ENCODE measurements at places on chromosomes 2 and 18. TPM values are rescaled to one million over a fixed set of nuclear protein-coding genes. Genes with fewer than 3 reads are reported as not detected.

PAIP2B gene
- 5.2 TPM for total RNA-seq

FAM124B gene
- total RNA-seq, result 0.72 TPM

EIF2AK3 gene
- 33.3 TPM for total RNA-seq

GREB1 gene
- total RNA-seq, result 13.9 TPM

TBR1 gene
- total RNA-seq, result not detected

IL1R1 gene
- 17.5 TPM for total RNA-seq

STAT4 gene
- 21.4 TPM for total RNA-seq

ZFAND2B gene
- total RNA-seq, result 29.5 TPM

DNA sequence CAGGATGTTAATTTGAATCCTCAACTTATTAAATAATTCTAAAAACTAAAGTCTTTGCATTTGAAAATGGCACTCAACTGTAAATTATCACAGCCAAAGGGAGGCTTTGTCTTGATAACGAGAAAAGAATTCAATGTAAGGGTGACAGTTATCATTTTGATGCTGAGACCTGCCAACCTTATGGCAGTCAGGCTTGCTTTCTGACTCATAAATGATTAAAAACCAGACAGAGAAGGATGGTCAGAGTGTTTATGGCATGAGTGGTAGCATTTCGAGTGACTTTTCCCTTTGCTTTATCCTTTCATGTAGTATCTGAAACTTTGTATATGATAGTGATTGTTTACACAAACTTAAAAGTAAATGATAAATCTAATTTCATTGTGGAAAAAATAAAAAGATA is 53.9 kb upstream of the EPC2 start:
- no peaks in the 10 kb centered on the region for H3K36me3 ChIP-seq
- DNase-seq, result no peak
- H3K4me3 ChIP-seq, result no peak overlapping the region
- no peaks in the 10 kb centered on the region for H3K4me1 ChIP-seq
- no peak overlapping the region for H3K27ac ChIP-seq

DNA sequence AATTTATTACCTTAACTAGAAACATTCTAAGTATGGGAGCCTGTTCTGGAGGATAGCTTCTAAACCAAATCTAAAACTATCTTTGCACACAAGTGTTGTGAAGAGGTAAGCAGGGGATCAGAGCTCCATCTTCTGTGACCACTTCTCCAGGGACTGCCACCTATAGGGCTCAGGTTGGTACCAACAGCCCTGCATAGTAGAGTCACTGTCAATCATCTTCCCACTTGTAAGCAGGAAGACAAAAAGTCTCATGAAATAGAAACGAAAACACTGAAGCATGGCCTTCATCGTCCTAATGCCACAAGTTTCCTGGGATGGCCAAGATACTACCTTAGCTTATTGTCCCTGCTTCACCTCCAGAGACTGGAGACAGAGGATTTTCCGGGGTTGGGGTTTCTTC is 43.8 kb downstream of the KANSL3 start:
- H3K27me3 ChIP-seq, result no peaks in the 10 kb centered on the region
- no peaks in the 10 kb centered on the region for H3K4me1 ChIP-seq
- peaks cover 76% of the 10 kb centered on the region for H3K36me3 ChIP-seq
- no peak overlapping the region for H3K27ac ChIP-seq
- H3K4me3 ChIP-seq, result no peak overlapping the region

- no peak for DNase-seq
- H3K27ac ChIP-seq, result no peak overlapping the region
- no peaks in the 10 kb centered on the region for H3K27me3 ChIP-seq
- H3K36me3 ChIP-seq, result no peaks in the 10 kb centered on the region
- H3K4me3 ChIP-seq, result no peak overlapping the region
These were observed 23.2 kb upstream of the GORASP2 start for GRCh38 chr2:170905864-170906263.

- no peaks in the 10 kb centered on the region for H3K27me3 ChIP-seq
- H3K27ac ChIP-seq, result no peak overlapping the region
- H3K4me1 ChIP-seq, result no peaks in the 10 kb centered on the region
- no peak overlapping the region for H3K4me3 ChIP-seq
- H3K36me3 ChIP-seq, result no peaks in the 10 kb centered on the region
- peak; percentile 14 for DNase-seq
These were observed 483.0 kb upstream of the FSIP2 start for GRCh38 chr2:185255566-185255965.

GRCh38 chr2:173145454-173145853 is 69.8 kb downstream of the MAP3K20 start:
- no peaks in the 10 kb centered on the region for H3K36me3 ChIP-seq
- peaks cover 18% of the 10 kb centered on the region for H3K4me1 ChIP-seq
- H3K4me3 ChIP-seq, result no peak overlapping the region

- H3K4me3 ChIP-seq, result no peak overlapping the region
- no peak for DNase-seq
- no peaks in the 10 kb centered on the region for H3K4me1 ChIP-seq
These were observed 173.0 kb downstream of the DDX1 start for GRCh38 chr2:15764683-15765011.

GRCh38 chr2:174764280-174765255 is at the start of gene CHRNA1:
Gene CHRNA1, minus strand, starts transcription at chr2:174764472. Its CDS starts 78 bp downstream, at chr2:174764394.
- H3K4me3 ChIP-seq, result no peak within 1 kb of the TSS
- H3K4me1 ChIP-seq, result no peaks in the 10 kb centered on the region
- DNase-seq, result no peak
- no peak within 1 kb of the TSS for H3K27ac ChIP-seq

GRCh38 chr18:37869051-37869450 is 303.5 kb upstream of the CELF4 start:
- no peaks in the 10 kb centered on the region for H3K27me3 ChIP-seq
- DNase-seq, result no peak
- no peaks in the 10 kb centered on the region for H3K36me3 ChIP-seq
- H3K27ac ChIP-seq, result no peak overlapping the region
- no peak overlapping the region for H3K4me3 ChIP-seq

DNA sequence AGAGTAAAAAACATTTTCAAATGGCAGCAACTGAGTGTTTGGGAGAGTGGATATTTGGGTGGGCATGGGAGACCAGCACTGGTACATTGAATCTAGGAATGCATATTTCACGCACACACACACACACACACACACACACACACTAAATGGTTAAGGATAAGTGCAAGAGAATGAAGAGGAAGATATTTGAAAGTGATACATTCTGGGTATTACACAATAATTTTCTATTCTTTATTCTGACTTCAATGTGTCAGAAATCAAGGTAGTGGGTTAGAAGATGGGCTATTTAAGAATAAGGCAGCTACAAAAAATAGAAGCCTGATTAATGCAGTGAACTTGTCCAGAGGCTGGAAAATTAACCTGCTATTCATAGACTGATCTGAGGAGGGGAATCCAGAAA is 577.0 kb downstream of the TMEM182 start:
- no peak for DNase-seq
- no peaks in the 10 kb centered on the region for H3K27me3 ChIP-seq
- H3K4me3 ChIP-seq, result no peak overlapping the region
- no peaks in the 10 kb centered on the region for H3K4me1 ChIP-seq

DNA sequence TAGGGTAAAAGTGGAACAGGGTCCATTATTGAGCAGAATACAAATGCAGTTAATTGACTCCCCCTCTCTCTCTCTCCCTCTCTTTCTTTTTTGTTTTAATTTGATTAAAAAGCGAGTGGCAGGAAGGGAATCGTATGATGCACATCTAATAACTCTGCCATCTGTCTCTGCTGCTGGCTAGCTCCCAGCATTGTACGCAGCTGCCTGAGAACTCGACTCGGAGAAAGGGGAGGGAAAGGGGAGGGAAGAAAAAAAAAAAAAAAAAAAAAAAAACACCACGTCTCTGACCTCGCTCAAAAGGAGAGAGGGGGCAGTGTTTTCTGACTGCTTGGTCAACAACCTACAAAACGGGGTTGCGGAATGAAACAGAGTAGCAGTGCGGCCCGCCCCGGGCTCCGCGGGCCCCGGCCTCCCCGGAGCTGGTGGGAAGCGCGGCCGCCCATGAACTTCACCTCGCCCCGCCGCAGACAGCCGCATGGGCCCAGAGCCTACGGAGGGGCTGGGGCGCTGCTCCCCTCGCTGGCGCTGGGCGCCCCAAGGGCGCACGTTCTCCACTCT is 265.7 kb downstream of the TCF4 start:
- peak overlapping the region; percentile 92 for H3K27ac ChIP-seq
- H3K4me1 ChIP-seq, result peaks cover 46% of the 10 kb centered on the region
- peak; percentile 49 for DNase-seq
- H3K27me3 ChIP-seq, result peaks cover 3% of the 10 kb centered on the region
- no peaks in the 10 kb centered on the region for H3K36me3 ChIP-seq
- peak overlapping the region; percentile 52 for H3K4me3 ChIP-seq

DNA sequence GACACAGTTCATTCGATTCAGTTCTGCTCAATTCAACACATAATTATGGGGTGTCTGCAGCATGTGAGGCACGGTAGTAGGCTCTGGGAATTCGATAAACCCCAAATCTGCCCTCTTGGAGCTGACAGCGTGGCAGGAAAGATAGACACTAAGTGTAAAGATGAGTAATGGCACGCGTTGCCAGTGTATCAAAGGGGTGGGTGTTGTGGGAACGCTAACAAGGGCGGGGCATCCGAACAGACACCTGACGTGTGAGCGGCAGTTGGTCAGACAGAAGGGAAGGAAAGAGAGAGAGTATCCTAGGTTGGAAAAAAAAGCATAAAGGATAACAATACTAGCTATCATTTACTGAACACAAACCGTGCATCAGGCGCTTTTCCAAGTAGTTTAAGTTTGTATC is 125.7 kb upstream of the HAAO start:
- H3K36me3 ChIP-seq, result no peaks in the 10 kb centered on the region
- H3K4me1 ChIP-seq, result peaks cover 45% of the 10 kb centered on the region
- H3K27me3 ChIP-seq, result no peaks in the 10 kb centered on the region
- no peak overlapping the region for H3K27ac ChIP-seq
- H3K4me3 ChIP-seq, result no peak overlapping the region
- no peak for DNase-seq

DNA sequence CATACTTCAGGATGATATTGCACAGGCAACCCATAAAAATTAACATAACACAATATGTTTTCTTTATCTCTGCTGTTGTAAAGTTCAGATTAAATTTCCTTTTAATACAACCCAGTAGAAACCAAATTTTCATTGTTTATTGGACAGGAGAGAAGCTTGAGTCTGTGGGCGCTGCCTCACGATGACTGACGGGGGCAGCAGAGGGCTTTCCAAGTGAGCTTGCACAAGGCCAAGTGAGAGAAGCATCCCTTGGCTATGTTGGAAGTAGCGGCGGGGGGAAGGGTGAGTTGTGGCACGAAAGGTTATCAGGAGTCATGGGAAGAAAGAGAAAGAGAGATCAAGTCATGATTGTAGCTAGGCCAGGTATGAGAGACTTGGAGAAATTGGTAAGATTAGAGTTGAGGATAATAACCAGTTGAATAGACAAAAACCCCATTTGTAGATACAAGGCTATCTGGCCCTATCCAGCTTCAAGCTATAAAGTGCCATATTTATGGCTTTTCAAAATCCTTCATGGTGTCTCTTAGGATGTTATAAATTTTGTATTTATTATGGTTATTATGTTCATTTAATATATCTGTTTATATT is 413.7 kb upstream of the FAM98A start:
- no peak overlapping the region for H3K27ac ChIP-seq
- no peak overlapping the region for H3K4me3 ChIP-seq
- no peaks in the 10 kb centered on the region for H3K36me3 ChIP-seq
- H3K4me1 ChIP-seq, result no peaks in the 10 kb centered on the region

DNA sequence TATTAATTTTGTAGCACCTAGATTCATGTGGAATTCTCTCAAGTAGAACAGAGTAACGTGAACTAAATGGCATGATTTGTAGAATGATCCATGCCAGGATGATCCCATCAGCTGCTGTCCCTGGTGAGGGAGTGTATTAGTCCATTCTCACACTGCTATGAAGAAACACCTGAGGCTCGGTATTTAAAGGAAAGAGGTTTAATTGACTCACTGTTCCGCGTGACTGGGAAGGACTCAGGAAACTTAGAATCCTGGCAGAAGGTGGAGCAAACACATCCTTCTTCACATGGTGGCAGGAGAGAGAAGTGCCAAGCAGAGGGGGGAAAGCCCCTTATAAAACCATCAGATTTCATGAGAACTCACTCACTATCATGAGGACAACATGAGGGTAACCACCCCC is 312.6 kb downstream of the PTPRM start:
- DNase-seq, result no peak
- H3K4me1 ChIP-seq, result peaks cover 19% of the 10 kb centered on the region
- peak overlapping the region; percentile 35 for H3K27ac ChIP-seq
- no peaks in the 10 kb centered on the region for H3K27me3 ChIP-seq
- no peak overlapping the region for H3K4me3 ChIP-seq

DNA sequence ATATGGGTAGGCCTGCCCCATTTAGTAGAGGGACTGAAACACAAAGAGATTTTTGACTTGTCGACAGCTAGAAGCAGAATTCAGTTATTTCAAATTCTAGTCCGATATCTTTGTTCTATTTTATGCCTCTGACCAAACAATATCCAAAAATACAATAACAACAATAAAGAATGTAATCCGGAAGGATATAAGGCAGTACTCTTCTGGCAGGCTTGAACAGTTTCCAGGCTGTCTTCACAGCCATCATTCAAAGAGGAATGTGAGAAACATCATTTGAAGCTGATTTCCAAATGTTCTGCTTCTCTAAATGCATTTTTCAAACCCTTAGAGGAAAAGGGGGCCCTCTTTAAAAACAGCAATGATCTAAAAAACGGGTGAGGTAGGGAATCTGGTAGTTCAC is 36.7 kb upstream of the SPTBN1 start:
- H3K4me3 ChIP-seq, result no peak overlapping the region
- no peaks in the 10 kb centered on the region for H3K4me1 ChIP-seq
- H3K36me3 ChIP-seq, result no peaks in the 10 kb centered on the region
- peak overlapping the region; percentile 18 for H3K27ac ChIP-seq

- no peak for DNase-seq
- no peaks in the 10 kb centered on the region for H3K36me3 ChIP-seq
- H3K4me3 ChIP-seq, result no peak overlapping the region
These were observed 212.3 kb downstream of the BCL2 start for GRCh38 chr18:63107171-63107845.

GRCh38 chr2:109311771-109312170 is 182.8 kb downstream of the SH3RF3 start:
- H3K36me3 ChIP-seq, result no peaks in the 10 kb centered on the region
- H3K27ac ChIP-seq, result no peak overlapping the region
- H3K27me3 ChIP-seq, result no peaks in the 10 kb centered on the region
- no peak overlapping the region for H3K4me3 ChIP-seq

- H3K4me1 ChIP-seq, result peaks cover 13% of the 10 kb centered on the region
- no peak for DNase-seq
- H3K27me3 ChIP-seq, result no peaks in the 10 kb centered on the region
- peak overlapping the region; percentile 77 for H3K27ac ChIP-seq
These were observed 20.2 kb downstream of the INPP4A start for GRCh38 chr2:98464772-98465310.

GRCh38 chr2:124039762-124040291 is 14.7 kb downstream of the CNTNAP5 start:
- no peak overlapping the region for H3K27ac ChIP-seq
- H3K4me1 ChIP-seq, result no peaks in the 10 kb centered on the region
- DNase-seq, result no peak
- no peaks in the 10 kb centered on the region for H3K27me3 ChIP-seq

DNA sequence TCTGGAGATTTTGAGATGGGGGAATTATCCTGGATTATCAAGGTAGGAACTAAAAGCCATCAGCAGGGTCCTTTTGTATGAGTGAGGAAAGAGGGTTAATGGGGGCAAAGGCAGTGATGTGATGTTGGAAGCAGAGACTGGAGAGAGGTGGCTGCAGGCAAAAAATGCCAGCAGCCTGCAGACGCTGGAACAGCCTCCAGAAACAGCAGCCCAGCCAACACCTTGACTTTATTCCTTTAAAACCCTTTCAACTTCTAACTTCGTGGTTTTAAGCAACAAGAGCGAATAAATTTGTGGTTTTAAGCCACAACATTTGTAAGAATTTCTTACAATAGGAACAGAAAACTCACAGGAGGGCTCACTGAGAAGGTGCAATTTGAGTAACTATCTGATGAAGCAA is 523.1 kb upstream of the HS6ST1 start:
- no peak overlapping the region for H3K4me3 ChIP-seq
- H3K27me3 ChIP-seq, result no peaks in the 10 kb centered on the region
- no peaks in the 10 kb centered on the region for H3K4me1 ChIP-seq
- no peak for DNase-seq
- no peak overlapping the region for H3K27ac ChIP-seq
- H3K36me3 ChIP-seq, result no peaks in the 10 kb centered on the region
